Fibroblast of lung (primary cell): ENCODE measurements at places on chromosomes 5 and 9. TPM values are rescaled to one million over a fixed set of nuclear protein-coding genes. Genes with fewer than 3 reads are reported as not detected.

CTNNAL1 gene
- total RNA-seq, result 68.4 and 80.6 TPM in 2 replicates

C1QTNF3 gene
- total RNA-seq, result 1.0 and 1.2 TPM in 2 replicates

CARTPT gene
- total RNA-seq, result not detected in 2 replicates

SETD9 gene
- total RNA-seq, result 14.9 and 15.5 TPM in 2 replicates

LHX3 gene
- not detected in 2 replicates for total RNA-seq

GAS1 gene
- 7.4 and 15.2 TPM in 2 replicates for total RNA-seq

PCDHB4 gene
- total RNA-seq, result 0.50 and 0.51 TPM in 2 replicates

IFNA1 gene
- not detected in 2 replicates for total RNA-seq

CXCL14 gene
- total RNA-seq, result 0.17 and 0.26 TPM in 2 replicates

LCN1 gene
- total RNA-seq, result not detected in 2 replicates

TAF11L10 gene
- total RNA-seq, result not detected in 2 replicates
